Endodermal cell (in vitro differentiated cells): ENCODE measurements at places on chromosomes 13 and 19. TPM values are rescaled to one million over a fixed set of nuclear protein-coding genes. Genes with fewer than 3 reads are reported as not detected.
A peak's percentile ranks its signal among the peaks of the same experiment; 100 is the strongest.

- DNase-seq: no peak
Observed at GRCh38 chr13:105220063-105220462, 1315.4 kb downstream of the EFNB2 start.

DNA sequence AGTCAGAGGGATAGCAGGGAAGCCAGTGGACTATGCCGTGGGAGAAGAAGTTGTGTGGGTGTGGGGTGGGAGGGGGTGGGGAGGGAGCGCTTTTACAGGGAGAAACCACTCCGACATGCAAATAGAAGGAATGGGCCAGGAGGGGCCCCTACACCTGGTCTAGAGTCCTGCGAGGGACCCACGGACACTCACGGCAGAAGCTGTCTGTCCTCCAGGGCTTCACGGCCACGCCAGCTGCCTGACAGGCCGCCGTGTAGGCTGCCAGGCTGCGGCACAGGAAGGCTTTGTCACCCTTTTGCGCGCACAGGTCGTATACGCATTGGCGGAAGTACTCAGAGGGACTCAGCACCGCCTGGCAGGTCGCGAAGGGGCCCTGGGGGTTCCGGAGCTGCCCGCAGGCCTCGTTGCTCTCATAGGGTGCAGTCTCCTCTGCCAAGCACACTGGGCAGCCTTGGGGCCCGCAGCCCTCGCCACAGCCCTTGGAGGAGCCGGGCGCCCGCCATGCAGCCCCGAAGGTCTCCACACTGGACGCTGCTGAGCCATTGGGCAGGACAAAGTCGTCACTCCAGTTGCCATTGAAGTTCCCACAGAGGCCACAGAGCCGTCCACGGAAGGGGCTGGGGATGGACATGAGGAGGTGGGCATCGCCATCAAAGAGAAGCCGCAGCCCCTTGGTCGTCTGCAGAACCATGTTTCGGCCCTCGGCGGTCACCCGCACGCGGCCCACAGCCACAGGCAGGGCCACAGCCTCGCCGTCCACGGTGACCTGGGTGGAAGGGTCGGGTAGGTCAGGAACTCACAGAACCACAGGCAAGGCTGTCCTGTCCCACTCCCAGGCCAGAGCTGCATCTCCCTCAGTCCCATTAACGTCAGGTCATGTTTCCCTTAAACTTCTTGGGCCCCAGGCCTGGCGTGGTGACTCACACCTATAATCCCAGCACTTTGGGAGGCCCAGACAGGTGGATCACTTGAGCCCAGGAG lies 26.0 kb upstream of the FBL start:
- DNase-seq: peak; percentile 35

- DNase-seq: no peak
Observed at GRCh38 chr19:19451429-19452242, 46.2 kb downstream of the GATAD2A start.

DNA sequence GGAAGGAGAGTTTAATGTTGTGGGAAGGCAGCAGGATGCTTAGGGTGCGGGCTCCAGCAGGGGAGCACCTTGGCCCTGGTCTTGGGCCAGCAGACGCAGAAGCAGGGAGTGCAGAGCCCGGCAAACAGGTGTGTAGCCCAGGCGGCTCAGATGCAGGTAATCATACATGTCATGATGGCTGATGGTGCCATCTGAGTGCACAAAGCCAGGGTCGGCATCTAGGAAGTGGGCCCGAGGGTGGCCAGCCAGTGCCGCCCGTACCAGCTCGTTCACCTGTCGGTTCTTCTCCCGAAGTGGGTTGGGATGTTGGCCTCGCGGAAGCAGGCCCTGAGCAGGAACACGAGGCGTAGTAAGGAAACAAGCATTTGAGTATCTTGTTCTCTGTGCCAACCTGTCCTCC lies 4.9 kb upstream of the PRR19 start:
- no peak for DNase-seq

DNA sequence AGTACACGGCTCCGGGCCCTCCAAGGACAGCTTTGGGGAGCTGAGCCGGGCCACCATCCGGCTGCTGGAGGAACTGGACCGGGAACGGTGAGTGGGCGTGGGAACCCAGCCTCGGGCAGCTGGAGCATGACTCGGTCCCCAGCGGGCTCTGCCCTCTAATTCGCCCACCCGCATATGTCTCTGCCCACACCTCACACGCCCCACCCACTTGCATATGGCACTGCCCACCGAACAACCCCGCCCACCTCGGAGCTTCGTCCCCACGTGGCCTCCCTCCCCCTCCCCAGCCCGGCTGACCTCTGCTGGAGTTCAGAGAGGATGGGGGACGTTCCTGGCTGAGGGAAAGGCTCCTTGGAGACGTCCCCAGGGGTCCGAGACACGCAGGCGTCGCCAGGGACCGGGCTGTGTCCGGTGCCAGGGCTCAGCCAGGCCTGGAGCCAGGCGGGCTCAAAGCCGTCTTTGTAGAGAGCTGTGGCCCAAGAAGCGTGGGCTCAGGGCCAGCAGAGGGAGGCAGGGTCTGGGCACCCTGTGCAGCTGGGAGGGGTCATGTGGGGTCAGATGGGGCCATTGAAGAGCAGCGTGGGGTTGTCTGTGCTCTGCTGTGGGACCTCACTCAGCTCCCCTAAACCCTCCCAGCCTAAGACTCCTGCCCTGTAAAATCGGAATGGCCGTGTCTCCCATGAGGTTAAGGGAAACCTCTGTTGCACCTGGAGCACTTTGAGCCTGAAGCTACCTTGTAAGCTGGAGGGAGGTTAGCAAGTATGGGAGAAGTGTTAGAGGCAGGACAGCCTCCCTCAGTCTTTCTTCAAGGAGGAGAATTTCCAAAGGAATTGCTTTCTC lies 3.8 kb downstream of the APC2 start:
- peak; percentile 69 for DNase-seq

DNA sequence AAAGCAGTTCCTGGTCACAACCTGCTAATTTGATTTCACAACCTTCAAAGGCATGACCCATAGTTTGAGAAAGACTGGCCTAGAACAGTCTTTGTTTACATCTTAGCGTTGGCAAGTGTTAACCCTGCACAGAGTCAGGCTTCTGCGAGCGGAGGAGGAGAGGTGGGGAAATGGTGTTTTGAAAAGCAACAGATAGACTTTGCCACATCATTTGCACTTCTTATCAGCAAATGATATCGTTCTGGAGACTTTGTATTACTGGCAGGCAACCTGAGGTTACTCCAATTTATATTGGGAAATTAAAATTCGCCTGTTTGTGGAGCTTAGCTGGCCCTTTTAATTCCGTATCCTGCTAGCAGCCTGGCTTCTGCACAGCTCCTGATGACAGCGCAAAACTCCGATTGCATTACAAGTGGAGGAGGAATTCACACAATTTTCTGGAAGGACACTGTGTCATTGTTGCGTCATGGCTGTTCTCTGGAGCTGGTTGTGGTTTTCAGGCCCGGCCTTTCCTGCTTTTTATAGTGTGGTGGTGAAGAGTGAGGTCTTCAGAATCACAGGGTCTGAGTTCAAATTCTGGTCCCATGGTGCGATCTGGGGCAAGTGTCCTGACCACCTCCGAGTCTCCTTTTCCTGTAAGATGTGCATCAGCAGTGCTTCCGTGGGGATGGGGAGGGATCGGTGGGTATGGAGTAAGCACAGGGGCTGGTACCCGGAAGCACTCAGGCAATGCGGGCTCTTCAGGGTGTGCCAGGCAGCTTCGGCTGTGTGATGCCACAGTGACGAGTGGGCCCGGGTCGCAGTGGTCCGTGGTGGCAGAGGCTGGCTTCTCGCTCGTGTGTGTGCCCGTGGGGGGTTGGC lies 49.1 kb upstream of the EHD2 start:
- no peak for DNase-seq

The RNF113B gene
- total RNA-seq: not detected in 2 replicates
